T-helper 2 cell treated with Interferon-gamma antibody and Interleukin-4, amounts not matched to agents 5 μg/mL and 100 μg/mL, for 36 hours (primary cell): ENCODE measurements at places on chromosomes 13 and 19.

DNA sequence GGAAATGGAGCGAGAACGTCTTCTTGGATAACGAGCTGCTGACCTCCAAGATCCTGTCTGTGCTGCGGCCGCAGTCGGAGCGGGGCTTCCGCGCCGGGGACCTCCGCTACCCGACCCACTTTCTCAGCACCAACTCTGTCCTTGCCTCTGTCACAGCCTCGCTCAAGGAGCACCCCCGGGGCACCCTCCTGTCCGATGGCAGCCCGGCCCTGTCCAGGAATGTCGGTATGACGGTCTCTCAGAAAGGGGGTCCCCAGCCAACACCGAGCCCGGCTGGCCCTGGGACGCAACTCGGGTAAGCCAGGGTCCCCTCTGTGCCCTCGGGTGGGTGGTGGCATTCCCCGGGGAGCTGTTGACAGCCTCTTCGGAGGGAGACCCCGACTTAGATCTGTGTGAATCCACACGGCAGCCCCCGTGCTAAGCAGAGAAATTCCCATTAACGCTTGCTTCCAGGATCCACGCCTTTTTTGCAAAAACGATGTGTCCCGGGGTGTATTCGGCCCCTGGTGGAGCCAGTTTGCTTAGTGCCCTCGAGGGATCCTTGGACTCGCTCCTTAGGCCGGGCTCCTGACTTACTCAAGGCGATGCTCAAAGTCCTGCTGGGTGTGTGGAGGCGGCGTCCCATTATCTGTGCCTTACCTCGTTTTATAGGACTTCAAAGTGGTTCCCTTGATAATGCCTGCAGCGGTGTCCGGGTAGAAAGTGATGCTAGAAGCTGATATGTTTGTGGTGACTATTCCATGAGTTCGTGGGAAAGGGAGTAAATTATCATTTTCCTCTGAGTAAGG lies 48.5 kb downstream of the PEX11G start:
- DNase-seq = no peak

DNA sequence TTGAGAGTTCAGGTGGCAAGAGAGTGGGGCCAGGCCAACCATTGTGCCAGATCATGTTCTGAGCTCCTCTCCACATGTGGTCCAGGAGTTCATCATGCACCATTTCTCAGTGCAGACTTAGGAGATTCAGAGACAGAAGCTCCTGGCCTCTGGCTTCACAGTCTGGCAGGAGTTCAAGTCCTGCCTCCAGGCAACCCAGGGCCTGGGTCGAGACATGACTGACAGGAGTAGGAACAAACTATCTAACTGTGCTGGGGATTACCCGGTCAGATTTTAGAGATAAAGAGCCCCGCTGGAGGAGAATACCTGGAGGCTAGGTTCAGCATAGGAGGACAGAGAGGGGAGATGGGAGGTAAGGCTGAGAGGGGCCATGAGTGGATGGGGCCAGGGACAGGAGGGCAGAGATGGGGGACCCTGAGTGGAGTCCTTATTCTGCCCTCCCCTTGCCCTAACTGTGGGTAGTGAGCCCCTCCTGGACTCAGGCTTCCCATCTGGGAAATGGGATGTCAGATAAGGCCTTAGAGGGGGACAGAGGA lies 906 bp upstream of the CYP4F11 start:
- DNase-seq = no peak

GRCh38 chr13:40615619-40616018 lies 50.8 kb downstream of the FOXO1 start:
- no peak for DNase-seq

DNA sequence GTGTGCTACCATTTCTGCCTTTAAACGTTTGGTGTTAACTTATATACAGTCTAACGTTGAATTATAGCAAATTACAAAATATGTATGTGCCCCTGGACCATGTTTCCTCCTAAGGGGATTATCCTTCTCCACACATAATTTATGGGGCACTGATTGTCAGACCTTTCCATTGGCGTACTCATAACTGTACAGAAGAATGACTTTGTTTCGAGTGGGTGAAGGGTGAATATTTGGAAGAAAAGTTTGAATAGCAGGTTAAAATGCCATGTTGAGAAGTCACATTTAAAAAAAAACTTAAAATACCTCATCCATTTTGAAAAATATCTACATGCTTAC lies 58.8 kb downstream of the SLC10A2 start:
- DNase-seq = no peak

GRCh38 chr13:97282705-97283104 lies 60.6 kb downstream of the MBNL2 start:
- DNase-seq = no peak

- no peak for DNase-seq
These were observed 1365.7 kb upstream of the SLC10A2 start for GRCh38 chr13:104431895-104432294.

DNA sequence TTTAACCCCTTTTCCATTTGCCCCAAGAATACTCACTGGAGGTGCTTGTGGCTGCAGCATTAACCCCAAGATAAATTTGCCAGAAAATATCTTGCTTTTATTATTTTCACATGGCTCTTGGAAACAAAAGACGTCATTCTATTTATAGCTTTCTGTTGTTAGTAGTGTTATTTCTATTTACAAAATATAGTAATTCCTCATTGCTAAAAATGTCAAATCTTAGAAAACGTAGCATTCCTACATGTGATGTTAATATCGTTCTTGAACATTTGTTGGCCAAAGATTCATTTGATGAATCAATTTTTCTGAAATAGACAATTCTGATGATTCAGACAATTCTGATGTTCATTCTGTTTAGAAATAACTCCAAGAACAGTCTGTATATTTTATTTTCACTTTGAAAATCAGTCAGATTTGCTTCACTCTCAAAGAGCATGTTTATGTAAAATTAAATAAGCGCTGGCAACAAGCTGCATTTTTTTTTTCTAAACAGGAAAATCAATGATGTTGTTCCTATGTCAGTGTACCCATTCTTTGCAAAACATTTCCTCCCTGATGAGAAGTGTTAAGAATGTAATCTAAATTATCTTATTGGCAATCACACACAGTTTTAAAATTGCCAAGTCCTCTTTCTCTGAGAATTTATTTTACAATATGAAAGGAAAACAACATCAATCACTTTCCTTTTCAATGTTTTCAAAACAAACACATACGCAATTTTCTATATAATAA lies 334.0 kb downstream of the KCTD12 start:
- no peak for DNase-seq

DNA sequence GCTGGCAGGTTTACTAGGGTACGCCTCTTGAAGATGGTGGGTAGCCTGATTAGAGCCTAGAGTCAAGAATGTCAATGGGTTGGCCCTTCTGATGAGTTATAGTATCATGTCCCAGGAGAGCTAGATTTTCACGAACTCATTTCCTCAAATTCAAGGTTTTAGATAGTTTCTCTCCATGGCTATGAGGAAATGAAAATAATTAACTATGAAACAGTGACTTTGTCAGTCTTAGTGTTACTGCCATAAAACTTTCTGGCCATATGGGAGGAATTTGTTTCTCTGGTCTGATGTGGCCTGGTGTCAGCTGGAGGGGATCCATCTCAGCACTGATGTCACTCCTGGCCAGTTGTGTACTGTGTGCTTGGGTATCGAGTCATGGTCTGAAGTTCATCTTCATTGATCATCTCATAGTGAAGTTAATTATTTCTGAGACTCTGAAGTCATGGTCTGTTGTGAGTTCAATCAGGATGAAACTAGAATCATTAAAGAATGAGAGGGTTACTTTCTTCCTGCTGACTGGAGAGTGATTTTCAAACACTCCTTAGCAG lies 49.4 kb upstream of the TNFSF11 start:
- no peak for DNase-seq

- no peak for DNase-seq
These were observed 17.0 kb downstream of the RAB3D start for GRCh38 chr19:11322269-11323024.

GRCh38 chr19:16330368-16330801 lies 5.8 kb downstream of the KLF2 start:
- peak; percentile 92 for DNase-seq

GRCh38 chr19:43126720-43127119 lies 44.2 kb upstream of the PSG2 start:
- no peak for DNase-seq

DNA sequence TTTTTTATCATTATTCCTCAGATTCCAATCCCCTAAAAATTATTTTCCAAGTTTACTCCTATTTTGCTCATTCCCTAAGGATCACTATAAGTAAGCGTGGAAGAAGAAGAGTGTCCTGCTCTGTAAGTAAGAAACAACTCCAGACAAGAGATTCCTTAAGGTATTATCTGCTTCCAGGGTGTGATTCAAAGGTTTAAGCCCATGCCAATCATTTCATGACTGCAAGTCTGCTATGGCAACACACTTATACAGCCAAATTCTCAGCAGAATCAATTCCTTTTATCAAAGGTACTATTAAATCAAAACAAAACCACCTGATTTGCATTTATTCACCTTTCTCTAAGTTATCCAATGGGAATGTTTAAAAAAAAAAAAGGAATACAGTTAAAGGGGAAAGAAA lies 43.7 kb downstream of the FOXO1 start:
- no peak for DNase-seq

- DNase-seq = no peak
These were observed 119.7 kb downstream of the PCCA start for GRCh38 chr13:100208626-100209025.

DNA sequence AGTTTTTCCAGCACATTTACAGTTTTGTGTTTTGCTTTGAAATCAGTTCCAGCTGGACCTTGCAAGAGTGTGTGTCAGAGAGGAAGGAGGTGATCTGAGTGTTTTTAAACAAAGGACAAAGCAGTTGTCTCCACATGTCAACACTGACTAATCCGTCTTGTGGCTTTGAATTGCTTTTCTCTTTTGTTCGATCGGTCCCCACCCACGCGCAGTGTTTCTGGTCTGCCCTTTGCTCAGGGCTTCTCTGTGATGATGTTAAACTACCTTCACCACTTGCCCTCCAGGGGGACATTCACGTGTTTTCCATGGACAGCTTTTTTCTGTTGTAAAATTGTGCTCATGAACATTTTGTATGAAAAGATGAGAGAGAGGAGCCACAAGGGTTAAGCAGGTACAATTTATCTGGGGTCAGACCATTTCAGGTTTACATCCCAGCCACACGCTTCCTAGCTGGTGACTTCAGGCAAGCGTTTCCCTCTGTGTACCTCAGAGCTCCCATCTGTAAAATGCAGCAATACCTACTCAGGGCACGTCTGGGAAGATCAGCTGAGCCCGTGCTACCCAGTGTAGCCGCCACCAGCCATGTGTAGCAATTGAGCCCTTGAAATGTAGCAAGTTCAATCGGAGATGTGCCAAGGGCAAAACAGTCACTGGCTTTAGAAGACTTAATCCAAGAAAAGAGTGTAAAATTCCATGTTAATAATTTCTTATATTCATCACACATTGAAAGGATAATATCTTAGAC lies 13.5 kb upstream of the PLA2G4C start:
- DNase-seq = peak; percentile 66

- no peak for DNase-seq
These were observed 16.1 kb downstream of the ZNF226 start for GRCh38 chr19:44180968-44181367.

DNA sequence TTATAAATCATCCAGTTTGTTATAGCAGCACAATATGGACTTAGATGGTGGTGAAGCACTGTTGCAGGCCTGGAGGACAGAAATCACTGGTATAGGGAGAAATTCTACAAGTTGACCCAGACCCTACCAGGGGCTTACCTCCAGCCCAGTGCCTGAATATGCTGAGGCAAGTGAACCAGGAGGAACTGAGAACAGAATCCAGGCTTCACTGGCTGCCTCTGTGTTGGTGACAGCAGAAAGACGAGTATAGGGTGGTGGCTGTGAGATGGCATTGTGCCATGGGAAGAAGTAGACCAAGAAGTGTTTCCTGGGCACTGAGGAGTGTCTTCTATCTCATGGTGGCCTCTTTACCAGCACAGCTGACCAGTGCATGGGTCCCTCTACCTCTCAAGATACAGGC lies 15.9 kb upstream of the EID2 start:
- DNase-seq = no peak

DNA sequence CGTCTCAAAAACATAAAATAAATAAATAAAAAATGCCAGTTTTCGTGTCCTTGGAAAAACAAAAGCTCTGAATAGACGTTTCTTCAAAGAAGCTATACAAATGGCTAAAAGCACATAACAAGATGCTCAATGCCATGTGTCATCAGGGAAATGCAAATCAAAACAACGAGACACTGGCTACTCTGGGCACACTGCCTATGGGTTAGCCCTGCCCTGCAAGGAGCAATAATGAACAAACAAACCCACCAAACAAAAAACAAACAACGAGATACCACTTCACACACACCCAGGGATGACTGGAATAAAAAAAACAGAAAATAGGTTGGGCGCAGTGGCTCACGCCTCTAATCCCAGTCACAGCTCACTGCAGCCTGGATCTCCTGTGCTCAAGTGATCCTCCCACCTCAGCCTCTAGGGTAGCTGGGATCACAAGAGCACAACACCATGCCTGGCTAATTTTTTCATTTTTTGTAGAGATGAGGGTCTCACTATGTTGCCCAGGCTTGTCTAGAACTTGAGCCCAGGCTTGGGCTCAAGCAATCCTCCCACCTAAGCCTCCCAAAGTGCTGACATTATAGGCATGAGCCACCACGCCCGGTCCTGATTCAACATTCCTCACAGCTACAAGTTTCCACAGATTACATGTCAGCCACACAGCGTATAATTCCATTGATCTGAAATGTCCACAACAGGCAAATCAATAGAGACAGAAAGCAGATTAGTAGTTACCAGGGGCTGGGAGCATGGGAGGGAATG lies 15.5 kb upstream of the ISYNA1 start:
- no peak for DNase-seq

GRCh38 chr13:53537586-53537985 lies 509.0 kb downstream of the OLFM4 start:
- no peak for DNase-seq

GRCh38 chr13:98364647-98365046 lies 187.6 kb upstream of the RNF113B start:
- DNase-seq = no peak

- DNase-seq = no peak
These were observed 53.4 kb upstream of the GPR12 start for GRCh38 chr13:26813980-26814348.

GRCh38 chr13:114177245-114178010 lies 1.6 kb upstream of the CFAP97D2 start:
- DNase-seq = no peak

DNA sequence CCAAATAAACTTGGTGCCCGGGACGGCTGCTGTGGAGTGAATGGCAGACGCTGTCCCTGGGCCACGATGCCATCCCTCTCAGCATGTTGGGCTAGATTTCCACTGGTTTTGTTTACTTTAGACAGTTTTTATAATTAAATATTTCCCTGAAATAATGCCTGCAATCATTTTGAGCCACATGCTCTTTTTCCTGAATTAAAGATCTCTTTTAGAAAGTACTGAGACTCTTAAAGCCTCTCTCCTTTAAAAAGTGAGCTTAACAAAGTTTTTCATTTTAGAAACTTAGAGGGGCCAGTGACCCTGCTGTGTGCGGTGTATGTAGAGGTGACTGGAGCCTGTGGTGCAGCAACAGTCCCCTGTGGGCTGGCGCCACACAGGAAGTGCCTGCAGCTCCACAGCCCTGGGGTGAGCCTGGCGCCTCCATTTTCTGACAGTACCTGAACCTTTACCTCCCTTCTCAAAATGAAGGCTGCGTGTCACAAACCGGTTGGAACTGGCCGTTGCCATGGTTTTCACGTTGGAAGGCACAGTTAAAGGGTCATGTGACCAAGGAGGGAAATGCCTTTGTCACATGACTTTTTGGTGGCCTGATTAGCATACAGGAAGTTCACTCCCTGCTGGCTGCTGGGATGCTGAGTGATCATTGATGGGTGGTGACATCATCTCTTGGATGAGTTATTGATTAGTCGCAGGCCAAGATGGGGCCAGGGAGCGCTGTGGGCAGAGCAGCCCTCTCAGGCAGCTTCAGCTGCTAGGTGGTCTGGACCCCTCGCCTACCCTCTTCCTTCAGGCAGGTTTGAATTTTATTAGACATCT lies 26.3 kb downstream of the TSSK6 start:
- DNase-seq = peak; percentile 88

- no peak for DNase-seq
These were observed 52.2 kb downstream of the ATP11A start for GRCh38 chr13:112741835-112742570.
